ENCODE measurements at places on chromosomes 1 and 21.

DNA sequence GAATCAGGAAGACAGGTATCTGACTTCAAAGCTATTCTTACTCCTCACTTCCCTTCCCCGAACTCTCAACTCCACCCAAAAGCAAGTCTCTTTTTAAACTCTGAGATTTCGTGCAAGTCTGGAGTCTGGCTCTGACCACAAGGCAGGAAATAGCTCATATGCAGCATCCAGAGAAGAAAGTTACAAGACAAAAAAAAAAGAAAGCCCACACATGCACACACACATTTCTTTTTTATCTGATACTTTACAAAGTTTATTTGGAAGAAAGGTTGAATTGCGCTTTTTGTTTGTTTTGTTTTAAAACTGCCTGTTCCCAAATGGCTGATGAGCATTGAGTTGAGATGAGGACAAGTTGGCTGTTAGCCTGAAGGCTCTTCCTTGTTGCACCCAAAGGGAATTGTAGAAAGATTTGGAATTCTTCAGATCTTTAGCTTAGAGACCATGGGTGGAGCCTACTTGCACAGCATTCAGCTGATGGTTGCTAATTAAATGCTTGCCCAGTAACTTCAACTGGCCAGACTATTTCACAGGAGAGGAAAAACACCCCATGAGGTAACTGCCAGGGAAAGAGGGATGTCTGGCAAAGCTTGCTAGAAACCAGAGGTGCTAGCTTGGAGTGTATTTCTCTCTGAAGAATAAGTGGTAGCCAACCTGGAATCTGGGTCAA is 490.3 kb downstream of the TTLL7 start:
- DNase-seq: no peak

- no peak for DNase-seq
Measured at GRCh38 chr1:232968391-232968790, 18.0 kb downstream of the NTPCR start.

DNA sequence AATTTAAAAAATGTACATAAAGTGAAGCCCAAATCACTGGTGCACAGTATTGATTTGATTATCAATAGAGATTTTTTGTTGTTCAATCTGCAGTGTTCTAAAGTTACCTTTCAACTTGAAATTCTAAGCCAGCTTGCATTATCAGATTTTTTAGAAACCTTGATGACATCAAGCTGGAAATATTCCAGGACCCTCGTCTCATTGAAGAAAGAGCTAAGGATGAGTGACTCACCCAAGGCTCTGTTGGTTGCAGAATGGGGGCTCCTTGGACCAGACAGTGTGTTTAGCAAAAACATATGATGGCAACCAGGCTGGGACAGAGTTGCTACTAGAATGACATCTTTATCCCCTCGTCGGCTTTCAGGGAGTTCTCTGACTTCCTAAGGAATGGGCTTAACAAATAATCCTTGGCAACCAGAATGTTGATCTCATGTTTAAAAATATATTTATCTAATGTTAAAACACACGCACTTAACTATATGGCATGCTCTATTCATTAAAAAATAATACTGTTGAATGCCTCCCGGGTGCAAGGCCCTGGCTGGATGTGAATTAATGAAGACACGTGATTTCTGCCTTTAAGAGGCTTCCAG is 79.7 kb downstream of the RUNX3 start:
- no peak for DNase-seq

- no peak for DNase-seq
Measured at GRCh38 chr1:238628110-238628509, 737.4 kb upstream of the ZP4 start.

GRCh38 chr21:37193676-37194075 is 73.5 kb downstream of the VPS26C start:
- DNase-seq: no peak

- no peak for DNase-seq
Measured at GRCh38 chr1:76668046-76668445, 199.2 kb upstream of the ST6GALNAC5 start.

GRCh38 chr1:156945881-156946661 is 25.6 kb downstream of the LRRC71 start:
- DNase-seq: no peak

DNA sequence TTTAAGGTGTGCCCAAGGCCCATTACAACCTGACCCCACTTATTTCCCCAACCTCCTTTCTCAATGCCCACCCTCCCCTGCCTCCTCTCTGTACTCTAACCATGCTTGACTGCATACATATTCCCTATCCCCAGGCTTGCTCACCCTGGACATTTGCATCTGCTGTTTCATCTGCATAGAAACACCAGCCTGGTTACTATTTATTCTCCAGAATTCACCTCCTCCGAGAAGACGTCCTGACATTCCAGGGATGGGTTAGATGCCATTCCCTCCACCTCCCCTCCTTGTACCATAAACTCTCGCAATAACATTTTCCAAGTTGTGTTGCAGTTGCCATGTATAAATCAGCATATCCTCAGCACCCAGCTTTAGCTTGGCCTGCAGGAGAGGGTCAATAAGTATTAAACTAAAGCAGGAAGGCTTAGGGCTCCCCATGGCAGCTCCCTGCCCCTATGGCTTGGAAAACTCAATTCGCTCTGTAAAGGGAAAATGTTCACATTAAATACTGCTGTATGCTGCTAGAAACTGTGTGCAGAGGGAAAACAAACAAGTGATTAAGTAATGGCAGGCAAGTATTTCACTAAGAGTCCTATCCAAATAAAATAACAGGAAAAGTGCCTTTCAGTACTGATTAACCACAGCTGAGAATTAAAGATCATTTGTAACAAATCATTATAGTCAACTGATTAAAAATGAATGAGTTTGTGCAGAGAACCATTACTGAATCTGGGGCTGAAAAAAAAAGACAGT is 202.3 kb downstream of the TNR start:
- no peak for DNase-seq

- DNase-seq: no peak
Measured at GRCh38 chr1:28984311-28984684, 69.9 kb downstream of the EPB41 start.

- no peak for DNase-seq
Measured at GRCh38 chr1:110159168-110159567, 8.9 kb downstream of the SLC6A17 start.

- DNase-seq: no peak
Measured at GRCh38 chr1:221620437-221621384, 121.2 kb downstream of the DUSP10 start.

GRCh38 chr1:41344708-41345159 is 16.5 kb upstream of the FOXO6 start:
- peak; percentile 18 for DNase-seq

DNA sequence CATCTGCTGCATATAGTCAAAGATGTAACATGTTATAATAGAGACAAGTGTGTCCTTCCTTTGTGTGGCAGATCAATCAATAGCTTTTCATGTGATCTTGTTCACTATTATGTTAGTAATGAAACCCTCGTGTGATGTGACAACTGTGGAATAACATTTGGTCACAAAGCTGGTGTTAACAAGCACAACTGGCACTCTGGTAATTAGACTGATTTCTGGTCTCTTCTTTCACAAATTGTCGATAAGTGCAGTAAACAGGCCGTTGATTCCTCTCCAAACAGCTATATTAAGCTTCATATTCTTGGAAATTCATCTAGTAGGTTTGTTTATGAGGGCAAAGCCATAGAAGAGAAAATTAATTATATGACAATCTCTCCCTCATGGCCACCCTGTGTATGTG is 616.7 kb upstream of the PTBP2 start:
- DNase-seq: no peak

DNA sequence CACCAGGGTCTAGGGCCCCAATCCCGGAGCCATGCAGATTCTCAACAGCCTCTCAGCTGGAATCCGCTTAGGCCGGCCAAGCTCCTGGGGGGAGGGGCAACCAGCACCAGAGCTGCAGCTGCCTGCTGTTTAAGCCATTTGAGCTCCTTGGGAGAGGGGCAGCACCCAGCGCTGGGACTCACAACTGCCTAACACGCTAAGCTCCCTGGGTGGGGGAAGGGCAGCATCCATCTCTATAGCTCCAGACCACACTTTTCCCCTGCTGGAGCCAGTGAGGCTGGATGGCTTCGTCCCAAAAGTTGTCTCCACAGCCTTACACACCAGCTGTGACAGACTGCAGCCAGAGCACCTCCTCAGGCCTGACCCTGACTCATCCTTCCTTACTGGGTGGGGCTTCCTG is 6.9 kb upstream of the PTGFR start:
- no peak for DNase-seq

- DNase-seq: no peak
Measured at GRCh38 chr1:64955097-64956009, 11.0 kb downstream of the JAK1 start.

DNA sequence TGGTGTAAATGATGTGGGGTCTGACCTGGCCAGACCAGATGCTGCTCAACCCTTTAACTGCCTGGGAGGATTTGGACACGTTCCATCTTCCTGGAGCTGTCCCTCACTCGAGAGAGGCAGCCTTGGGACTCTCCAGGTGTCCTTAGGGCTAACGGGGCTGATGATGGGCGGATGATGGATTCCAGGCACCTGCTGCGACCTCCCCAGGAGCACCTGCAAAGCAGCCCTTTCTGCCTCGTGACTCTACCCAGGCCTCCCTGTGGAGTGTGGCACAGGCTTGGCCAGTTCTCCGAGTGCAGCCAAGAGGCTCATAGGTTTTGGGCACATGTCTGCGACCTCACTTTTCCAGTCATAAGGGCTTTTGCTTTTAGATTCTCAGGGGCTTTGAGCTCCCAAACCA is 12.3 kb upstream of the TRIM17 start:
- no peak for DNase-seq

DNA sequence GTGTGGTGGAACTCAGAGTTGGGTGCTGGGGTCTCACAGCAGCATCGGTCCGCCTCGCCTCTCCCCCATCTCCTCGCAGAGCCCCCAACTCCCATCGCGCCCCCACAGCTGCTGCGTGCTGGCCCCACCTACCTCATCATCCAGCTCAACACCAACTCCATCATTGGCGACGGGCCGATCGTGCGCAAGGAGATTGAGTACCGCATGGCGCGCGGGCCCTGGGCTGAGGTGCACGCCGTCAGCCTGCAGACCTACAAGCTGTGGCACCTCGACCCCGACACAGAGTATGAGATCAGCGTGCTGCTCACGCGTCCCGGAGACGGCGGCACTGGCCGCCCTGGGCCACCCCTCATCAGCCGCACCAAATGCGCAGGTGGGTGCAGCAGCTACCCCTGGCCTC is 24.2 kb downstream of the PTPRU start:
- DNase-seq: no peak

- DNase-seq: no peak
Measured at GRCh38 chr21:17803536-17803935, 15.6 kb downstream of the C21orf91 start.

GRCh38 chr21:44801468-44802395 is at the start of gene UBE2G2:
Gene UBE2G2 (minus strand): TSS chr21:44801820. CDS start chr21:44801748, 72 bp downstream.
- DNase-seq: peak; percentile 90

DNA sequence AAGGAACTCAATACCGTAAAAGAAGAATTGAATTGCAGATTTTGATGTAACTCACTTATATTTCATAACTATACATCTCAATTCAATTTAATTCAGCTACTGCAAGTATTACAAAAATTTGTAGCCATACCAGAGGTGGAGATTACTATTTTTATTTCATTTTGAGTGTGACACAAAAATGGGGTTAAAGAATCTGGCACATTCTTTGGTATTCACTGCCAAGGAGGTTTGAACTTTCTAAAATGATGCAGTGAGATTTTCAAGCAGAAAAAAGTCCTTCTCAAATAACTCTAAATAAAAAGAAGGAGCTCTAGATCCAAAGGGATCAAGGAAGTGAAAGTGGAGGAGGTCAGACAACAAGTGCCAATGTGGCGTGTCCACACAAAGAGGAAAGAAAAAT is 569.0 kb downstream of the DPYD start:
- no peak for DNase-seq

DNA sequence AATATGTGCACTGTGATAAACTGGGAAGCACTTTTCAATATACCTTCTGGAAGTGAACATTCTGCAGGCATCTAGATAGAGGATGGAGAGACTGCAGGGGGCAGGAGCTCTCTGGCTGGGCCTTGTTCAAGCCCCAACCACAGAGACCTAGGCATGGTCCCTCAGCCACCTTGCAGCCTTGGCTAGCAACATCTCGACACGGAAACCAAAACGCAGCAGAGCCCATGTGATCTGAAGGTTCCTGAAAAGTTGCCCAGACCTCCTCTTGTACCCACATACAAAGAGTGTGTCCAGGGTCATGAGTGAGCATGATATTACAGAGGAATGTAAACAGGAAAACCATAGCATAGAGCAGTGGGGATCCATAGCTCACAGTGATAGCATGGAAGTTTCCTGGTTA is 33.1 kb upstream of the SAMD11 start:
- no peak for DNase-seq

DNA sequence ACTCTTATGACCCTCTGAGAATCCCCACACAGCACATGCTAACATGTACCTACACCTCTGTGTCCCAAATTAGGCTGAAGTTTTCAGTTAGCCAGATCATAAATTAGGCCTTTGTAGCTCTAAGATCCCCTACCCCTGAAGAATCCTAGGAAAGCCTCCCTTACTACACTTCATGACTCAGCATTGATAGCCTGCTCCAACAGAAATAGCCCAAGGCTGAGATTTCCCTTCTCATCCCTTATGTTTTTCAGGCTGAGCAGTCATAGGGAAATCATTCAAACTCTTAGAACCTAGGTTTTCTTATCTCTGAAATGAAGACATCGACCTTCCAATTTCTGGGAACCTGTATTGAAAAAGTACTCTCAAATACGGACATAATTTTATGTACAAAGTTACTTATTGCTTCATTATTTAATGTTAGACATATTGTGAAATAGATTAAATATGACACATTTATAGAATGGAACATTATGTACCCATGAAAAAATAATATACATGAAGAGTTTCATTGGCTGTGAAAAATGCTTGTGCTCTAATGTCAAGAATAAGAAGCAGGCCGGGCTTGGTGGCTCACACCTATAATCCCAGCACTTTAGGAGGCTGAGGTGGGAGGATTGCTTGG is 122.4 kb upstream of the UBE2U start:
- no peak for DNase-seq

DNA sequence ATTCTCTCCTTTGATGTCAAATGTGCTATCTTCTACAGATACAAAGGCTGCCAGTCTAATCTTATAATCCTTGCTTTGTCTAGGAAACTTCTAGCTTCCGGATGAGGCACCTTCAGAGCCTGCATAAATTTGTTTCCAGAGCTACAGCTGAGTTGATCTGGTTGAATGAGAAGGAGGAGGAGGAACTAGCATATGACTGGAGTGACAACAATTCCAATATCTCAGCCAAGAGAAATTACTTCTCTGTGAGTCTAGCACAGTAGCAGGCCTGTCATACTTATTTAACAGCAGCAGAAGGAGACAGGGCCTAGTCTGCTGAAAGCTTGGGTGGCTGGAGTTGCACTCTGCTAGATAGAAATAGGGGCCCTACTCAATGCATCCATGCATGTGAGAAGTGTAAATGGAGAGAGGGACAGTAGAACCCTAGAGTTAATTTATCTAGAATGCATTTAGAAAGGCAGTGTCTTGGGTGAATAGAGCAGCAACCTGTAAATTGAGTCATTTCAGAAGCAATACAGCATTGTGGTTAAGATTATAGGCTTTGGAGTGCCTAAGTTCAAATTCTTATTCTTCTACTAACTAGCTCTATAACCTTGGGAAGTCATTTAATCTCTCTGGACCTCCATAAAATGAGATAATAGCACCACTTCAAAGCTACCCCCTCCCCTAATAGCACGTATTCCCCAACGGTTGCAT is 89.0 kb downstream of the MACF1 start:
- no peak for DNase-seq

GRCh38 chr21:35414507-35415139 is 365.5 kb upstream of the RUNX1 start:
- no peak for DNase-seq

GRCh38 chr1:164382384-164382783 is 176.6 kb upstream of the PBX1 start:
- no peak for DNase-seq
